Activated naive CD4-positive, alpha-beta T cell treated with anti-CD3 and anti-CD28 coated beads, Interleukin-2, amount 10 ng/mL, durations not matched to agents 5 hours and 36 hours (primary cell): ENCODE measurements at places on chromosomes 16 and 17. TPM values are rescaled to one million over a fixed set of nuclear protein-coding genes. Genes with fewer than 3 reads are reported as not detected.

UQCRC2 gene
- 213 TPM for total RNA-seq

DDX28 gene
- 16.3 TPM for total RNA-seq

RAB40C gene
- 14.1 TPM for total RNA-seq

P2RX5 gene
- 17.5 TPM for total RNA-seq

C16orf54 gene
- 114 TPM for total RNA-seq

ZNF624 gene
- 5.7 TPM for total RNA-seq

EVI2A gene
- total RNA-seq, result 103 TPM

TSNAXIP1 gene
- total RNA-seq, result 0.35 TPM

CCL16 gene
- not detected for total RNA-seq

HASPIN gene
- total RNA-seq, result 21.0 TPM

ABCA6 gene
- total RNA-seq, result 0.28 TPM

C16orf95 gene
- total RNA-seq, result 5.3 TPM

SLC6A4 gene
- not detected for total RNA-seq

RUNDC3A gene
- 0.05 TPM for total RNA-seq

WNK4 gene
- total RNA-seq, result 0.26 TPM

FAM171A2 gene
- 0.15 TPM for total RNA-seq

TMC5 gene
- 0.31 TPM for total RNA-seq

CTRB1 gene
- not detected for total RNA-seq

USP6 gene
- total RNA-seq, result 0.08 TPM

LGALS9 gene
- total RNA-seq, result 139 TPM

TTC19 gene
- 26.8 TPM for total RNA-seq

SOST gene
- not detected for total RNA-seq

CCL18 gene
- total RNA-seq, result not detected

CES1 gene
- not detected for total RNA-seq

HOXB8 gene
- total RNA-seq, result not detected

AP2B1 gene
- total RNA-seq, result 135 TPM

ASPA gene
- total RNA-seq, result not detected

ST6GALNAC1 gene
- total RNA-seq, result 5.5 TPM

CHST4 gene
- total RNA-seq, result not detected

GNGT2 gene
- total RNA-seq, result 12.4 TPM

CD300LB gene
- total RNA-seq, result not detected
